Stimulated activated CD4-positive, alpha-beta T cell treated with anti-CD3 and anti-CD28 coated beads, Interleukin-1b, Interleukin-23, amount 100 ng/mL, for 1 hour (primary cell): ENCODE measurements at places on chromosomes 6 and 20.

DNA sequence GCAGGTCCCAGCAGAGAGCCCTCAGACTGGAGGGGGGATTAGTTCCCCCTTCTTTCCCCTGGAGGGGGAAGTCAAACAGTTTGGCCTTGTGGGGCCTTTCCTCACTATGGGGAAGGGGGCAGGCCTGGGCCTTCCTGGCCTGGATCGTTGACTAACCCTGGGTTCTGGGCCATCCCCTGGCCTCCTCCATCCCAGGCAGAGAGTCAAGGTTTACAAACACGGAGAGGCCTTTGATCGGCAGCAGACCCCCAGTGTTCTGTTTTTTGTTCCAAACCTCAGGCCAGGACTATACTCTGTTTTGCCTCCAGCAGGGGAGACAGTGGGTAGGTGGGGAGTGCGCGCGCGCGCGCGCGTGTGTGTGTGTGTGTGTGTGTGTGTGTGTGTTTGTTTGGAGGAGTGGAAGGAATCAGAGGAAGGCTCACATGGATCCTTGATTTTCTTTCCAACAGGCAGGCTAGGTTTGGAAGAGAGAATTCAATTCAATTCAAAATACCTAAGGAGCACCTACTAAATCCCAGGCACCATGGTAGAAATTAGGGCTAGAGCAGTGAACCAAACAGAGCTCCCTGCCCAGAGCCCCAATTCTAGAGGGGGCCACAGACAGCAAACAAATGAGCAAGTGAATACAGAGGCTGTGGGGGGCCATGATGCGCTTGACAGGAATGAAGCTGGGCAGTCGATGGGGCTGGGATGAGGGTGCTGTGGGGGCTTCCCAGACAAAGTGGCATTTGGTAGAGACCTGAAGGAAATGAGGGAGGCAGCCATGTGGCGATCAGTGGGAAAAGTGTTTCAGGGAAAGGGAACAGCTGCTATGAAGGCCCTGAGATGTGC, 14.8 kb downstream of the TP53RK start:
- DNase-seq, result no peak

DNA sequence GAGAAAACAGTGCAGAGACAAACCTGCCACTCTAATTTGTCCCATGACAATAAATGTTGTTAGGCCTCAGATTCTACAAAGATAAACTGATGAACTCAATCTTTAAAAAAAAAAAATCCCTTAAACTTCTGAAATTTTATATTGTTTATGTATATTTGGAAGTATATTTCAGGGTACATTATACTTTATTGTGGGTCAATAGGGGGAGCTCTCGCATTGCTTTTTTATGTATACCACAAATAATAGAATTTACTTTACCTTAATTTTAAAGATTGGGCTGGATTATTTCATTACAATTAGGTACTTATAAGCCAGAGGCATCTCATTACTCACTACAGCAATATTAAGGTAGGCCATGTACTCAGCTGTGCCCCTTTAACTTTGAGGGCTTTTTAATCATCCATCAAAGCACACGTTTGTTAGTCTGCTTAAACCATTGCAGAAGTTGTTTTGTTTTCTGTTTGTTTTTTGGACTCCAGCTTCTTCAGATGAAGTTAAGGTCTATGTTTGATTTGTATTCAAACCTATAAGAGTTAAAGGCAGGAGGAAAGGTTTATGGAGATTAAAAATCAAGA, 56.3 kb upstream of the EYA4 start:
- DNase-seq, result no peak

GRCh38 chr20:17646209-17646960, 35.7 kb downstream of the RRBP1 start:
- no peak for DNase-seq

DNA sequence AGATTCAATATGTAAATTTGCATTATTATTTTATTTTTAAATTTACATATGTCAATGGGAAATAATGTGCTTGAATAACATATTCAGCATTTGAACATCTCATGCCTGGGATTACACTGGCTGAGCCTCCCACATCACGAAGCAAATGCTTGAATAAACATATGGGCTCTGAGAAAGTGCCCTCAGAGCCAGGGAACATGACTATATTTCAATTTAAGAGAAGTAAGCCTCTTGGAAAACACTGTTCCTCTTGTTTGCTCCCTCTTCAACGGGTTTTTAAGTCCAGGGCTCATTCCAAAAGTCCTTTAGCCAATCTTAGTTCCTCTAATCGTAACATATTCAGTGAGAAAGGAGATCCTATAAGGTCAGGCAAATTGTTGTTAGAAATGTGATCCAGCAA, 122.0 kb downstream of the GMPR start:
- DNase-seq, result no peak

DNA sequence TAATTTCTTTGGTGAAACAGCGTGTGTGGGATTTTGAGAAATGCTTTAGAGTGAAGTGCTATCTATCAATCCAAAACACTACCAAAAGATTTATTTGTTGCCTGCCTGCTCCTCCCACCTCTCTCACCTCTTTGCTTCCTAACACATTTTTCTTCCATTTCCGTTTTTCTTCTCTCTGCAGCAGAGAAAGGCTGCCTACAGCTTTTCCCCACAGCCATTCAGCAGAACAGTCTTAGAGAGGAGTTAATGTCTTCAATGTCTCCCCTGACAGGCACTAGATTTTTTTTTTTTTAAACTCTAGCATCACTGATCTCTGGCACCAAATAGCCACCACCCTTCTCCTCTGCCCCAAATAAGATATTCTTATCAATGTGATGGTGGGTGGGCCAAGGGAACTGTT, 327.8 kb upstream of the MAN1A1 start:
- no peak for DNase-seq

- DNase-seq, result no peak
These were observed 845 bp upstream of the ANKRD60 start for GRCh38 chr20:58229198-58229798.

- DNase-seq, result no peak
These were observed 40.8 kb downstream of the PACSIN1 start for GRCh38 chr6:34506718-34507117.

DNA sequence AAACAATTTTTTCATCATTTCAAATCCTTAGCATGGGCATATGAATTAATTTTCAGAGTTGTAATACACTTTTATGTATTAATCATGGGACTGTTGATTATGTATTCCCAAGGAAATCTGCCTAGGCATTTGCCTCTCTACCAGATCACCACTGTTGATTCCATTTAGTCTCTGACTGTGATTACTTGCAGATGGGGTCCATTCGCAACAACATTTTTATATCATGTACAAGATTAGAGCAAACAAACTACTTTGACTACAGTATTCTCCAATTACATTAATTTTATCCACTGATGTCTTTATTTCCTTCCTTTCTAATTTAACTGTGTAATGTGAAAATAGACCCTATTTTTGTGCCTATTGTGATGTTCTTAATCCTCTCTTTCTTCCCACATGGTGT, 831.4 kb upstream of the SLC35B3 start:
- no peak for DNase-seq

GRCh38 chr6:101231606-101232235, 161.8 kb upstream of the GRIK2 start:
- DNase-seq, result no peak

DNA sequence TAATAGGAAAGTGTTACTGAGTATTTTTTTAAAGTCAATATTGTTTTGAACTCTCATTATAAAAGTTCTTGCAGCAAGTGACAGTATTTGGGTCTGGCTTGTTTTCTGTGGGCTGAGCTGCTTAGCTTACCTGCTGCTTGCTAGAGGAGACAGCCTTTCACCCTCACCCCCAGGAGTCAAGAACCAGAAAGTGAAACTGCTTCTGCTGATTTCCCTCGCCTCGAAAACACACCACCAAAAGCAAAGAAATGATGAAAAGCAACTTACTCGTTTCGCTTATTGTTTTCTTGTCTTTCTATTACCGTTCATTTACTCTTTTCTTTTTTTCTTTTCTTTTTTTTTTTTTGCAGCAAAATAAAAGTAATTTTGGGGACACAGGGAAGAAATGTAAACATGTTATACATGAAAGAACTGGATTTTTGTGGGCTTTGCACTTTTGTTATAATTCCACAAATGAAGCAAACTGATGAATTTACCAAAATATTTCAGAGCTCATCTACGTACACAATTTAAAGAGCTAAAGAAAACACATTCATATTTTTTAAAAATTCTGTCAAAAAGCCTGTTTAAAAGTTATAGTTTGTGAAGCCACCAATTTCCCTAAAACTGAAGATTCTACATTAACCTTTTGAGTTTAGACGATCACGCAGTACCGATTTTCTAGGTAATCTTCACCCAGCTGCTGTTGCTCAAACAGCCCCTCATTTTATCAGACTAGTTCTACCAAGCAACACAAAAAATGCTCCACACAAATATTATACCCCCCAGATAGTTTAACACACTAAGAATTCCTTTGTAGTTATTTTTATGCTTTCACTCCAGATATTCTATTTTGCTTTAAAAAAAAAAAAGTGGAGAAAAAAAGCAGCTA, 1.7 kb downstream of the SCML4 start:
- peak; percentile 27 for DNase-seq

GRCh38 chr6:46022106-46022948, 6.7 kb upstream of the CLIC5 start:
- DNase-seq, result no peak

- DNase-seq, result no peak
These were observed 1.0 kb downstream of the ITPA start for GRCh38 chr20:3210346-3210745.

GRCh38 chr6:6771224-6771945, 182.9 kb downstream of the LY86 start:
- DNase-seq, result no peak

- no peak for DNase-seq
These were observed 336.7 kb downstream of the CBLN4 start for GRCh38 chr20:55668631-55669030.

- no peak for DNase-seq
These were observed 150.3 kb downstream of the SYCP2 start for GRCh38 chr20:59782986-59783640.

DNA sequence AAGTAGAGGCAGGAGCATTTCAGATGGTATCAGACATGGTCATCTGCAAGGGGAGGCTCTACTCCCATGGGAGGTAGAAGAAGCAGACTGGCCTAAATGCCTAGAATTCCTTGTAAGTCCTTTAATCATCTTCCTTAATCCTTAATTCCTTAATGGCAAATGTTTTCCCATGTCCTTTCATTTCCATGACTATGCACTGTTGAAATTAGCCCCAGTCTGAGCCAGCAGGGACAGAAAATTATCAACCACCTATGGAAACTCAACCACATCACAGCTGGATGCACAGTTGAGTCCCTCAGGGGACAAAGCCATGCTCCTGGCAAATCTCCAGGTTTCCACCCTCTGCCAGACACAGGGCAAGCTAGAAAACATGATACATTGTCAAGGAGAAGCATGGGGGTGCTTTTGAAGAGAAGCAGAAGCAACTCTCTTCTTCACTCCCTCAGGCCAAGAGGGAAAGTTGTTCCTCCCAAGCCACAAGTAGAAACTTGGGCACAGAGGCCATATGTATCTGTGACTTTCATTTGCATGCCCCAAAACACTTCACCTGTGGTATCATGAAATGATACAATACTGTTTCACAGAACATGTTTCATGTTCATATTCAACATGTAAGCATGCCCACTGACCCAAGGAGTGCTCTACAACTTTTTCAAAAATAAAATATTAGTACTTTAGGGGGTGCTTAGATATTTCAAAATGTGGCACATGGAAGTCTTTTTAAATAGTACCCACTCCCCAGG, 683.6 kb downstream of the KIF16B start:
- DNase-seq, result no peak

DNA sequence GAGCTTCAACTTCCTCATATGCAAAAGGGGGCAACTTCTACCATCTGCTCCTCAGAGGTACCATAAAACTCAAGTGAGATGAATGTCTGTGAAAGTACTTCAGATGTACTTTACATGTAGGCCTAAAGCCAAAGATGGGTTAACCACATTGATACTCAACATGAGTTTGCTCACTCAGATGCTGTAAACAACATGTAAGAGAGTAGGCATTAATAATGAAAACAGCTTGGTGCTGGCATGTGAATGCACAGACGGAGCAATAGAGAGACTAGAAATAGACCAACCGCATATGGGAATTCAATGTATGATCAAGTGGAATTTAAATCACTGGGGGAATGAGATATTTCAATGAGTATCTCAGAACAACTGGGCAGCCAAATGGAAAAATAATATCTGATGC, 143.8 kb upstream of the CDYL start:
- DNase-seq, result no peak

DNA sequence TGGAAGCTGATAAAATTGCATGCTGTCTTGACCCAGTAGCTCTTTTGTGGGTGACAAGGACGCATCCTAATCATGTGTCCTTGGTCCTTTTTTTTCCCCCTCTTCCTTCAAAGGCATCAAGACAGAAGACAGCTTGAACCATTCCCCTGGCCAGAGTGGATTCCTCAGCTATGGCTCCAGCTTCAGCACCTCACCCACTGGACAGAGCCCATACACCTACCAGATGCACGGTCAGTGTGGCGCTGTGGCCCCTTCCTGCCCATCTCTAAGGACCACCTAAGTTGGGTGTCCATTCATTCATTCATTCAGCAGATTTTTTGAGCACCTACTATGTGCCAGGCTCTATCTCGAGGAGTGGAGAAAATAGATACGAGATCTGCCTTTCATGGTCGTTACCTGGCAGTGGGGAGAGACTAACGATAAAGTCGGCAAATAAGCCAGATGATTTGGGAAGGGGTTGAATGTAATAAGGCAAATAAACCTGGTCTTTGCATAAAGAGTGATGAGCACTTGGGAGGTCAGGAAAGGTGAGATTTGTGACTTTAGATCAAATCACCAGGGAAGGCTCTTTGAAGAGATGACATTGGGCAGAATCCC, 121.5 kb downstream of the EYA2 start:
- no peak for DNase-seq

- no peak for DNase-seq
These were observed 87.1 kb downstream of the CDC5L start for GRCh38 chr6:44474643-44475042.

GRCh38 chr6:125962900-125963497, 6.4 kb downstream of the HINT3 start:
- DNase-seq, result no peak

DNA sequence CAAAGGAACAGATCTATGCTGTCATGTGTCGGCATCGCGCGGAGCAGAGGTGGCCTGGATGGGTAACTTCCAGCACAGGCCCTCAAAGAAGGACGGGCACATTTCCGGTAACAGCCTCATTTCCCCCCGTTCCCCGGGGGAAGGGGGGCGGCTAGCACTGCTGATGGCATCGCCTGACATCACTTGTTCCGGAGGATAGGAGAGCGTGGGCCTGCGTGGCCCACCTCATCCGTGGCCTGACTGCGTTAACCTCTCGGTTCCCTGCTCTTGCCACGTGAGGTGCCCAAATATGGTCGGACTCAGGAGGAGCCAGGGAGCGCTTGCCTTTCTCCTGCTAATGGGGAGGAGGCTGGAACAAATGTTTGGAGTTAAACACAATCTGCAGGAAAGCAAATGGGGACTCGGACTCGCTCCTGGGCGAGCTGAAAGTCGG, at the start of gene AKAP12:
TSS of gene AKAP12 (plus strand) at position 365 of the 433 bp plus-strand sequence. CDS start 596 bp downstream, outside the sequence.
- DNase-seq, result no peak
